T-helper 2 cell treated with Interferon-gamma antibody and Interleukin-4, amounts not matched to agents 5 μg/mL and 100 μg/mL, for 36 hours (primary cell): ENCODE measurements at places on chromosomes 13 and 19.

GRCh38 chr13:74047931-74048600 is 86.1 kb downstream of the KLF12 start:
- peaks cover 14% of the 10 kb centered on the region for H3K36me3 ChIP-seq
- H3K27me3 ChIP-seq, result no peaks in the 10 kb centered on the region
- peaks cover 38% of the 10 kb centered on the region for H3K4me1 ChIP-seq
- H3K27ac ChIP-seq, result no peak overlapping the region

DNA sequence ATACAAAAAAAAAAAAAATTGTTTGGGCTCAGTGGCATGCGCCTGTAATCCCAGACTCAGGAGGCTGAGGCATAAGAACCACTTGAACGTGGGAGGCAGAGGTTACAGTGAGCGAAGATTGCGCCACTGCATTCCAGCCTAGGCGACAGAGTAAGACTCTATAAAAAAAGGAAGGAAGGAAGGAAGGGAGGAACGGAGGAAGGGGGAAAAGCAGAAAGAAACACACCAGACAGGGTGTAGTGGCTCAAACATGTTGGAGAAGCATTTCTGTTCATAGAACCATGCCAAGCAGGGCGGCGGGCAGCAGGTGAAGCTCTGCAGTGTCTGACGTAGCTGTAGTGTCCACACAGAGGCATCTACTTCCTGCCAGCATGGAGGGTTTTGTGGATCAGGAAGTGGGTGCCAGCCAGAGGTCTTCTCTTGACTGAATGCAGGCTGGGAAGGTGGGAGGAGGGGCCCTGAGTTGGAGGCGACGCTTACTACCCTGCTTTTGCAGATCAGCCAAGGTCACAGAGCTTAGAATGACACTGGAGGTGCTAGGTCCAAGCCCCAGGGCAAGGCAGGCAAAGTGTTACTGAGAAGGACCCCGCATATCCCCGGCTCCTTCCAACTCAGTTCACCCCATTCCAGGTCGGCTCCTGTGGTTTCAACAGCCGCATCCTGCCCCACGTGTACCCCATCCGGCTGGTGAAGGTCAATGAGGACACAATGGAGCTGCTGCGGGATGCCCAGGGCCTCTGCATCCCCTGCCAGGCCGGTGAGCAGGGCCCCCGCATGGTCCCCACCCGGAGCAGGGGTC is 11.6 kb upstream of the PGLS start:
- DNase-seq, result no peak
- peaks cover 2% of the 10 kb centered on the region for H3K36me3 ChIP-seq

DNA sequence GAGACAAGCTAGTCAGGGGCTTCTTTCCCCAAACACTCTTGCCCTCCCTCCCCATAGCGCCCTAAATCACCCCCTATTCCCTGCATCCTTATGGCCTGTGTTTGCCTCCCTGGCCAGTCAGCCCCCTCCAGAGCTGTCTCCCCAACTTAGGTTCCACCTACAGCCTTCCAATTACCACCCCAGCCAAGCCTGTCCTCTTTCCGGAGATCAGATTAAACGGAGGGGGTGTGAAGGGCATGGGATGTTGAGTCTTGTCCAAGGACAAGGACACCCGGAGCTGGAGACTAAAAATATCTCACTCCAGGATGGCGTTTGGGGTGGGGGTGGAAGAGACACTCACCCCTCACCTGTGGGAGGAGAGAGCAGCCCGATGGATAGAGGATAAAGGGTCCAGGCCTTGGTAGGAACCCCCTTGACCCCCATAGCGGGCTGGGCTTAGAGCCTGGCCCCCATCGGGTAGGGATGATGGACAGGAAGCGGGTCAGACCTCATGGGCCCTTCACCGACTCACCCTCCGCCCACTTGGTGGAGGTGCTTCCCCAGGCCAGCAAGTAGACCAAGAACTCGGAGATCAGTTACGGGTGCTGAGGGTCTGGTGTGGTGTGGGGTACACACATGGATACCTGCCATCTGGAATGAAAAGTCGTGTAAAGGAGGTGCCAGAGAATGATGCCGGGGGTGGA is 6.0 kb downstream of the ZNF865 start:
- H3K27me3 ChIP-seq, result no peaks in the 10 kb centered on the region
- no peak for DNase-seq
- peaks cover 33% of the 10 kb centered on the region for H3K36me3 ChIP-seq
- H3K27ac ChIP-seq, result peak overlapping the region; percentile 27
- peaks cover 16% of the 10 kb centered on the region for H3K4me1 ChIP-seq

DNA sequence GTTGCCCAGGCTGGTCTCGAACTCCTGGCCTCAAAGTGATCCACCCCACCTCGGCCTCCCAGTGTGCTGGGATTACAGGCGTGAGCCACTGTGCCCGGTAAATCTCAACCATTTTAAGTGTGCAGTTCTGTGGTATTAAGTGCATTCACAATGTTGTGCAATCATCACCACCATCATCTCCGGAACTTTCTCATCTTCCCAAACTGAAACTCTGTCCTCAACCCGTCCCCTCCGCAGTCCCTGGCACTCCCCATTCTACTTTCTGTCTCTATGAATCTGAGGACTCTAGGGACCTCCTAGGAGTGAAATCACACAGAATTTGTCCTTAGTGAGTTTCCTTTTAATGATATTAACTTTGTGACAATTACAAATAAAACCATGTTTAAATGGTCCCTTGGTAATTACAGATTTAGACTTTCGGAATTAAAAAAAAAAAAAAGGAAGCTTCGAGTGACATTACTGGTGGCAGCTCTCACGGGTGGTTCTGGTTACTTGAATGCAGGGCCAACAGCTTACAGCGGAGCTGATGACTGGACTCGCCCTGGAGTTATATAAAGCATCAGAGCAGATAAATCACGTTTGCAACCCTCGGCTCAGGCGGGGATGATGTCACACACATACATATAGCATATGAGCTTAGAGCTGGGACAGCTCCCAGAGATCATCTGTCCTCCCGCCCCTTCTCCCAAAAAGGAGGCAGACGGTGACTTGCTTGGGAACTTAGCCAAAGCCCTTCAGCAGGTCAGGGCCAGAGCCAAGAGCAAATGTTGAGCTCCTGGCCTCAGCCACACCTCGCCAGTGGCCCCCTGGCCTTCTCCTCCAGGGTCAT is 89.8 kb downstream of the ZNF557 start:
- H3K27ac ChIP-seq, result no peak overlapping the region
- DNase-seq, result no peak
- H3K4me1 ChIP-seq, result no peaks in the 10 kb centered on the region
- no peak overlapping the region for H3K4me3 ChIP-seq
- no peaks in the 10 kb centered on the region for H3K36me3 ChIP-seq
- H3K27me3 ChIP-seq, result no peaks in the 10 kb centered on the region

GRCh38 chr13:23790577-23791170 is 98.5 kb downstream of the MIPEP start:
- no peaks in the 10 kb centered on the region for H3K36me3 ChIP-seq
- no peak overlapping the region for H3K4me3 ChIP-seq
- H3K27ac ChIP-seq, result no peak overlapping the region
- H3K27me3 ChIP-seq, result no peaks in the 10 kb centered on the region
- H3K4me1 ChIP-seq, result peaks cover 5% of the 10 kb centered on the region

- no peak overlapping the region for H3K27ac ChIP-seq
- no peaks in the 10 kb centered on the region for H3K4me1 ChIP-seq
- no peak for DNase-seq
- no peaks in the 10 kb centered on the region for H3K36me3 ChIP-seq
These were observed 833.0 kb downstream of the DACH1 start for GRCh38 chr13:71034018-71034417.
